ENCODE measurements at places on chromosomes 12 and 14. TPM values are rescaled to one million over a fixed set of nuclear protein-coding genes. Genes with fewer than 3 reads are reported as not detected.
A peak's percentile ranks its signal among the peaks of the same experiment; 100 is the strongest.

- DNase-seq: no peak
Observed at GRCh38 chr12:122423258-122424165, 1.0 kb upstream of the CLIP1 start.

Gene PCED1B
- total RNA-seq: 13.4 TPM

Gene PPP1R1A
- not detected for total RNA-seq

DNA sequence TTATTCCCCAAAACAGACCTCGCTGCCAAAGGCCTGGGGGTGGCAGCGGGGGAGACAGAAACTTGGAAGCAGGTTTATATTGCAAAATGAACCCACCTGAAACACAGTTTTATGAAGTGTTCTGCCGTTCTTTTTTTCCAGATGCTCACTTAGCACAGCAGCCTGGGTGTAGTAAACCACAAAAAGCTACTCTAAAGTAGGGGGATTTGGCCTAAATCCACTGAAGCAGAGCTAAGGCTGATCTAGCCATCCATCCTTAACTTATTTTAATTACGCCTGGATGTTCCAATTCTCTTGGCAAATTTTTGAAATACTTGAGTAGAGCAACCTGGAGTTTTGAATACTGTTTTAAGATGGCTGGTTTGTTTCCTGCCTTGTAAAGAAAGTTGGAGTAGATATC is 121.2 kb downstream of the GPR135 start:
- DNase-seq: no peak

DNA sequence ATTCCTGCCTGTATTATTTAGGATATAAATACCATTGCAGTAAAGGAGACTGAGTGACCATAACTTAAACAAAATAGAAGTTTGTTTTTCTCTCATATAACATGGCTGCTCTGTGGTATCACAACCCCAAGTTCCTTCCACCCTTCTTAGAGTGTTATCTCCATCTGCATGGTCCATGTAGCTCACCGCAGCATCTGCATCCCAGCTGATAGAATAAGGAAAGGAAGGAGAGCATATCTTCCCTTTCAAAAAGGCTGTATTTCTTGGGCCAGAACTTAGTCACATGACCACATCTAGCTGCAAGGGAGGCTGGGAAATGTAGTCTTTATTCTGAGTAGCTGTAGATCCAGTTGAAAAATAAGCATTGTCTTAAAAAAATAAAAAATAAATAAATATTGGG is 184.8 kb upstream of the NUDT4 start:
- no peak for DNase-seq

DNA sequence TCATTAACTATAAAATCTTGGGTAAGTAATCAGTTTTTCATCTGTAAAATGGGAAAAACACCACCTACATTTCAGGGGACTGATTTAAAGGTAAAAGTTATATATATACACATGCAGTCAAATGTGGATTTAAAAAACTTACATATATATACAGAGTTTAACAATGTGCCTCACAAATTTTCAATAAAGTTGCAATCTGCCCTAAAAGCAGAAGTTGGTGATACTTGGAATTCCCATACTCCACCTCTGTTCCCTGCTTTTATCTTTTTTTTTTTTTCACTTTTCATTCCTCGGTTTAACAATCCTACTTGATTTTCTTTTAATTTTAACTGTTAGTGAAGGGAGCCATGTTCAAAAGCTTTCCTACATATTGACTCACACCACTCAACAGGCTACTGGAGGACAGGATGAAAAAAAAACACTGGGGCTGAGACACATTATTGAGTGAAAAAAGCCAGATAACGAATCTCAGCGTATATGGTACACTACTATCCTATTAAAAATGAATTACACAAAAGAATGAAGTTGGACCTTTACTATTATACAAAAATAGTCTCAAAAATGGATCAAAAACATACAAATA is 24.3 kb downstream of the SPPL3 start:
- no peak for DNase-seq

- DNase-seq: no peak
Observed at GRCh38 chr14:76456200-76456599, 80.3 kb downstream of the ESRRB start.

DNA sequence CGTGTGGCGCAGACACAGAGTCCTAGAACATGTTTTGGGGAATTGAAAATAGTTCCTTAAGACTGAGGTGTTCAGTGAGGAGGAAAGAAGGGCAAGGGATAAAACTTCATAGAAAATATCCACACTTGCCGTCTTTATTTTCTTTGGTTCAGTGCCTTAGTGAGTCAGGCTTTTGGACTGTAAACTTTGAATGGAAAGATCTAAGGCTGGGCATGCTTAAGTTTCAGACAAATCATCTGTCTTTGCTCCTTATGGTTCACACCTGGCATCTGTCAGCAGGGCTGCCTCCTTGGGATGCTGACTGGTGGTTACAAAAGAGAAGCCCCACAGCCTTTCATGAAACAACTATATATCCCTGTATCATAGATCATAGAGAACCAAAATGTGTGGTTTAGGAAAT is 136.3 kb upstream of the PRICKLE1 start:
- no peak for DNase-seq

- DNase-seq: peak; percentile 75
Observed at GRCh38 chr14:53956427-53957201, at the start of gene BMP4. BMP4 (minus strand) TSS chr14:53956825; CDS start chr14:53952222, 4,603 bp downstream.

DNA sequence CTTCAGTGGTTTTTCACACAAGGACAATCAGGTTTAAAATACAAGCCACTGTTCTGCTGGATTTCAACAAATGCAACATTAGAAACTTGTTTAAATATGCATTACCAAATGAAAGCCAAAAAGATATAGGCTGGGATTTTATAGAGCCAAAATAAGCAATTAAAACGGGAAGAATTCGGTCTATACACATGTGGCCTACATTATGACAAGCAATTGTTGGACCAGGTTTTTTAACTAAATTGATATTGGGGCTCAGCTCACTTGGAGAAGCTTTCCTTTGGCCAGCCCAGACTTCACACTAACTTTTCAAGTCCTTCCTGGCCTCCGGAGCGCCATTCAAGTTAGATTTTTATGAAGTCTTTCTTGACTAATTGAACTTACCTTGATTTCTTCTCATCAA is 16.9 kb upstream of the PDE3A start:
- DNase-seq: no peak

Gene LBHD2
- not detected for total RNA-seq

Gene NT5DC3
- 4.0 TPM for total RNA-seq

DNA sequence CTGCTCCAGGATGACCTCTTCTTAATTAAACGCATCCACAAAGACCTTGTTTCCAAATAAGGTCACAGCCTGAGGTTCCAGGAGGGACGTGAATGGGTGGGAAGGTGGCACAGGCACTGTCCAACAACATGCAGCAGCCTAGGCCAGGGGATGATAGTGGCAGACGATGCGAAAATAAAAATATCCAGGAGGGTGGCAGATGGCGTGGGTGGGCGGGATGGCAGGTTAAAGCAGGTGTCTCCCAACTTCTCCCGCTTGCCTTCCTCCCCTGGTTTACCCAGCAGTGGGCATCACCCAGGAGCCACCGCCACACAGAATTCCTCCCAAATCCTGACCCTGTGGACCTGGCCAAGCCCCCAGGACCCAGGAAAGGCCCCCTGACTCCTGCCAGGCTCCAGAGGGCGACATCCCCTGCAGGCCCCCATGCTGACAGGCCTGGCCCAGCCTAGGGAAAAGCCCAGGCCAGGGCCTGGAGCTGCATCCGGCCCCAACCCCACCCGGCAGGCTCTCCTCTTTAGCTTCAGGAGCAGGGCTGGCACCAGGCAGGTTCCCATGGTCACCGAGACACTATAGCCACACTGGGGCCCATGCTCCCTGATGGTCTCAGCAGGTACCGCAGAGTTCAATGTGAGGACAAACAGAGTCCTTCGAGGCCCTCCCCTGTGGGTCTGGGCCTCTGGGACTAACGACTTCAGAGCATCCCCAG is 9.7 kb downstream of the NCOR2 start:
- no peak for DNase-seq

Gene SYCP3
- total RNA-seq: 0.71 TPM

Gene TMEM116
- 21.1 TPM for total RNA-seq

Gene AVPR1A
- 2.2 TPM for total RNA-seq

Gene RTL1
- not detected for total RNA-seq

DNA sequence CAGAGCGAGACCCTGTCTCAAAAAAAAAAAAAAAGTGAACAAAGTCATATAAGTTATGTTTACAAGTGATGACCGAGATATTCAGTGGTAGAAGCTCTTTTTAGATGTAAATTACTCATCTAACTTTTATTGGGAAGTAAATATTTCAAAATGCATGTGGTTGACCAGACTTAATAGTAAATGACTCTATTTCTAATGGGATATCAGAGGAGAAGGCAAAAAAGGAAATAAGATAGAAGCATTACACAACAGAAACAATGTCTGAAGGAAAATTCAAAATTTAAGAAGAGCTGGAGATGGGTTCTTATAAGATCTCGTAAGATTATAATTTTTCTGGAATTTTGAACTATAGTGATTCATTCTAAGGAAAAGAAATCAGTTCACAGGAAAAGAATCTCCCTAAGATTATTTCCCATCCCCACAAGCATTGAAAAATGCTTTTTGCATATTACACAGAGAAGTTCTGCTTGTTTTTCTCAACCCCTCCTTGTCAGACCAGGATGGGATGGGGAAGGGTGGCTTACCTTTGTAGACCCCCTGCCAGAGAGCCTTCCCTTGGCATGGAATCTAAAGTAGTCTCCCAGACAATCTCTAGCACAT is 63.1 kb upstream of the STK38L start:
- DNase-seq: no peak

DNA sequence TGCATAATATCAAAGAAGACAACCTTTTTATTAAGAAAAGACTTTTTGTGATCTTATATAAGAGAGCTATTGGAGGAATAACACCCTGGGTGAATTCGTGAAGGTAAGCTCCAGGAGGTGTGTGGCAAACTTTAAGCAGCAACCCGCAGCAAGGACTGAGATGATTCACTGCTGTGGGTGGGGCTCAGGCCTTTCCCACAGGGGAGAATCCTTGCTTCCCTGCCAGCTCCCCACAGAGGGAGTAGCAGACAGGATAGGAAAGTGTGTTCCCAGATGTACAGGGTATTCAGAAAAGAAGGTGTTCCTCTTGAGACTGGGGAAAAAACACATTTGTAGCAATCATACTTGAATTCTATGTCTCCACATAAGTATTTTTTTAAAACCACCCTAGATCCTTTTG is 9.2 kb downstream of the NDUFA12 start:
- no peak for DNase-seq

- DNase-seq: no peak
Observed at GRCh38 chr12:110501399-110501751, 536 bp downstream of the VPS29 start.

- no peak for DNase-seq
Observed at GRCh38 chr12:130719263-130719859, 3.3 kb upstream of the RIMBP2 start.

Gene PGF
- 3.0 TPM for total RNA-seq
